ENCODE measurements at places on chromosomes 7 and 10.
A peak's percentile ranks its signal among the peaks of the same experiment; 100 is the strongest.

GRCh38 chr10:49508249-49508648 is 30.7 kb downstream of the ERCC6 start:
- no peak for DNase-seq

- no peak for DNase-seq
These were observed 643.1 kb downstream of the PARD3 start for GRCh38 chr10:34171957-34172527.

- no peak for DNase-seq
These were observed 37.2 kb downstream of the PRSS2 start for GRCh38 chr7:142807855-142808460.

GRCh38 chr10:69893271-69893900 is 91.7 kb downstream of the COL13A1 start:
- DNase-seq = no peak

DNA sequence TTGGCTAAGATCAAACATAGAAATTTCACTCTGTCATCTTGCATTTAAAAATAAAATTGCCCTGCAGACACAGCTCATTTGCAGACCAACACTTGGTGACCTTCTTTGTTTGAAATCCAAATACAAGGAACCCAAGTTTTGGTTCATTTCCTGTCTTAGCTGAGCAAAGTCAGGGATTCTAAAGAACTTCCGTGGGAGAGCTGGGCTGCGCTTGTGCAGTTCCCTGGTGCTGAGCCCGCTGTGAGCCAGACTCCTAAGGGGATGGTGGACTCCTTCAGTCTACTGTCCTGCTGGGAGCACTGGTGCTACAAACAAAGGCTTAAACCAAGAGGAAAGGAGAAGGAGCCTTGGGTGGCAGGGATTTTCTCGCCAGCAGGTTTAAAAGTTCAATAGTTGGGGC is 60.0 kb downstream of the MYOF start:
- no peak for DNase-seq

- no peak for DNase-seq
These were observed 113.0 kb upstream of the ANLN start for GRCh38 chr7:36276428-36277248.

DNA sequence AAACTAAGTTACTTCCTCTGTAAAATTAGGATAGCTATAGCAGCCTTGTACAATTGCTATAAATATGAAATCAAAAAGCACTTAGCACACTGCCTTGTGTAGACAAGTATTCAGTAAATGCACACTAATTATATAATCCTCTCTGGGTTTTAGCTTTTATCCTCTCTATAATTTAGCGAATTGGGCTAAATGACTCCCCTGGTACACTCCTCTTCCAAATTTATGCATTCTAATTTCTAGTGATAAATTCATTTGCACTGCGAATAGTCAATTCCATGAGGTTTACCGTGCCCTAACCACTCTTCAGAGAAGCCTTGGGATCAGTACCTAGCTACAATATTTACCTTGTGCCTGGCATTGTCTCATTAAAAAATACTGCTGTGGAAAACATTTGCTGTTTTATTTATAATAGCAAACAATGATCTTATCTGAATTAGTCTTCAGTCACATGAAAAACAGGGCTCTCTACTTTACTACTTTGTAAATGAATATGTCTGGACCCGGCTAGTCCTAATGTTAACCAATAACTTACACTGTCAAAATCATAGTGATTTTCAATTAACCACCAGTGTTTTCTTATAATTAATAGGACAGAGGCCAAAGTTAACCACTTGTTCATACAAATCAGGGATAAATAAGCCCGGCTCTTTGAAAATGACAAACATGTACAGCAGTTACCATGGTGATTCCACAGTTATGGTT is 577.9 kb downstream of the IPMK start:
- DNase-seq = no peak

DNA sequence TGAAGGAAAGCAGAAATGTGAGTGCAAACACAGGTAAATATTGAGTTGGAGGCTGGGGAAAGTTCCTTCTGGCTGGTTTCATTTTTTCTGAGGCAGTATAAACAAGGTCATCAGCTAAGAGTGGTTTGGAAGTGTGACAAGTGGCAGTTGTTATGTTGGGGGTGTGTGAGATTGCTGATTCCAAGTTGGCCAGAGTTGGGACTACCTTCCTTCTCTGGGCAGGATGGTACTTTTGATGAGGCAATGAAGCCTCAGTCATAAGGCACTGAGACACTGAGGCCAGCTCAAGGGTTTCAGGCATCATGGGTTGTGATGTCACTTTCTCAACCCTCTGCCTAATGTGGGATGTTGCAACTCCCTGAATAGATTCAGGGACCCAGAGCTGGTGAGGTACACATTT is 8.2 kb upstream of the PTTG1IP2 start:
- no peak for DNase-seq

DNA sequence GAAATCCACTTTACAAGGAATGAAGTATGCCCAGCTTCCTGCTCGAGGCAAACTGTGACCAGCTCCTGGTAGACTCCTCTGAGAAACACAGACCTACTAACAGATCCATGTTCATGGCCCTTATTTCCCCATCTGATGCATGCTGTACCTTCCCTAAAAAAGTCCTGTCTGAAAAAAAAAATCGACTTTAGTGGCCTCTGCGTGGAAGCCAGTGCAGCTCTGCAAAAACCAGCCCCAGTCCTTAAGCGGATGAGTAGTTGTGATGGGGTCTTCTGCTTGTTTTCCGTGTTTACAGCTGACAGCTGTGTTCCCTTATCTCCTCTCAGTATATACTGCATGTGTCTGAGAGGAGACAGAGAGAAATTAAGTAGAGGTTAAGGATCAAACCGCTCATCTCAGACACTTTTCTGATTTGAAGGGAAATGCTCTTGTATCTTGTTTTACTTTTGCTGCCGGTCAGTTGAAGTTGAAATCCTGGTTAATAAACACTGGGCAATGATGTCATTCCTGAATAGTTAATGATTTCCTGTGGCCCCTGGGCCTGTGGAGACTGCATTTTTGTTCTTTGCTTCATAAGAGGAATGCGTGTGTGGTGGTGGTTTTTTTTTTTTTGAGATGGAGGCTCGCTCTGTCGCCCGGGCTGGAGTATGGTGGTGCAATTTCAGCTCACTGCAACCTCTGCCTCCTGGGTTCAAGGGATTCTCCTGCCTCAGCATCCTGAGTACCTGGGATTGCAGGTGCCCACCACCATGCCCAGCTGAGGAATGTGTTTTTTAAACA is 67.6 kb downstream of the DOCK1 start:
- no peak for DNase-seq

DNA sequence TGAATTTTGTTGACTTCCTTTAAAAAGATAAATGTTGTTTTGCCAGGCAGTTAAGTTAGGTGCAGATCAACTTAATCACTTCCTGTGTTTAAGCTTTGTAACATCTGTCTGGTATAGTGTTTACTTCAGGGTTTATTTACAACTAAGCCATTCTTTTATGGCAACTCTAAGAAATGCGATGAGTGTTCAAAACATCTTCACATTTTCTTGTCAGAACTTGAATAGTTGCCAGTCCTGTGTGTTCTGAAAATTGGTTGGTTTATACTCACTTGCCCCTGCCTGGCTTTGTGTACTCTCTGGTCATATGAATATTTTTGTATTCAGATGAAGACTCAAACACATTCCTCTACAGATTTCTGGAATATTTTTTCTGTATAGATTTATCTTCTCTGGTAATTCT is 327.2 kb downstream of the MDFIC start:
- DNase-seq = no peak

DNA sequence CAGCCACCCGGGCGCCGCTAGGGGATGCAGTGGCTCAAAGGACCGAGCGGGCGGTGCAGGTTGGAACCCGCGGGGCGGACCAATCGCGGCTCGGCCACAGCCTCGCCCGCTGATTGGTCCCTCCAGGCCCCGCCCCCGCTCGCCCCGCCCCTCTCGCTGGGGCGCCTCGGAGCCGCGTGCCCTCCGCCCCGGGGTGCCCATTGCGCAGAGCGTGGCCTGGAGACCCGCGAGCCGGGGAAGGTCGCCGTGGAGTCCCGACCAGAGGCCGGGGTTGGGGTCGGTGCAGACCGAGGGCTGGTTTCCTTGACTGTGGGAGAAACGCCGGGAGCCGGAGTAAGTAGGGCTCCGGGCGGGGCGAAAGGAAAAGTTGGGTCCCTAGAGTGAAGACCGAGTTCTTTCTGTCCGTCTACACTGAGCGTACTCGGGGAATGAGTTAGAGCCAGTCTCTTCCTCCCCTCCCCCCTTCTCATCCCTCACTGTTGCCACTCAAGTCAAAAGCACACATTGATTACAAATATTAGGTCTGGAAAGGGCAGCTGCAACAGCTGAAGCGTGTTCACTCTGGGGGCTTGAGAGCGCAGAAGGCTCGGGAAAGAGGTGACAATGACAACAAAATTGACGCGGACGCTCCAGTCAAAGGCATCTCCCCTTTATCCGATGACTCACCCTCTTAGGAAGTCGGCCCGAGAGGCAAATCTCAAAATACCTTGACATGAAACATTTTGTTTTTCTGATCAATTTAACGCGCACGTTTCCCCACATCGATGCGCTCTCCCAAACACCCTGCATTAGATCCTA is 843 bp upstream of the GATA3 start:
- DNase-seq = peak; percentile 28

GRCh38 chr10:104403636-104404035 is 50.0 kb downstream of the CFAP58 start:
- DNase-seq = no peak

GRCh38 chr10:133100706-133101415 is 13.1 kb downstream of the ADGRA1 start:
- DNase-seq = no peak

DNA sequence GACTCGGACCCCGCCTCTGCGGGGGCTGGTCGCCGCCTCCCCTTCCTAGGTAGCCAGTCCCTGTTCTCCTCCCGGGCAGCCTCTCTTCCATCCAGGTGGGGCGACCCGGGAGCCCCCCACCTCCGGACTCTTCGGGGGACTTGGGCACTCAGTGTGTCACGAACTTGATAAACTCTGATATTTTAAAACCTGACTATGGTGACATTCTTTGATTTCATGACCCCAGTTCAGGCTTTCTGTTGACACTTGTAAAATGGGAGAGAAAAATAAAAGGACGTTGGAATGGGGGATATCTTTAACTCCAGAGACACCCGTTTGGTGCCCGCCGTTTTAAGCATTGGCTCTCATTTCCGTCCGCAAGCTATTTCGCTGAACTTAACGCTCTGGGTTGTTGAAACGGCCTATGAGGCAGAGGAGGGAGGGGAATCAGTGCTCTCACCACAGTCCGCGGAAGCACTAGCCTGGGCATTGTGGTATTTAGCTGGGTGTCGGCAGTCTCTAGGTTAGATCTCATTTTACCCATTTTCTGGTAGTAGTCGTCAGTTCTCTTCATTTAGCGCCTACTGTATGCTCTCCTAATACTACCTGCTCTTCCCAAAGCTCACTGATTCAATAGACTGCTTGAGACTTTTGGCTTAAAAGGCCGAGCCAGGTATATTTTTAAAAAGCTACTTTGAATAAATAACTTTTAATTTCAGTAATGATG is 738 bp downstream of the VPS26A start:
- DNase-seq = no peak

GRCh38 chr7:101093906-101094305 is 8.6 kb downstream of the TRIM56 start:
- DNase-seq = no peak

GRCh38 chr10:36171953-36172940 is 530.2 kb upstream of the FZD8 start:
- no peak for DNase-seq

DNA sequence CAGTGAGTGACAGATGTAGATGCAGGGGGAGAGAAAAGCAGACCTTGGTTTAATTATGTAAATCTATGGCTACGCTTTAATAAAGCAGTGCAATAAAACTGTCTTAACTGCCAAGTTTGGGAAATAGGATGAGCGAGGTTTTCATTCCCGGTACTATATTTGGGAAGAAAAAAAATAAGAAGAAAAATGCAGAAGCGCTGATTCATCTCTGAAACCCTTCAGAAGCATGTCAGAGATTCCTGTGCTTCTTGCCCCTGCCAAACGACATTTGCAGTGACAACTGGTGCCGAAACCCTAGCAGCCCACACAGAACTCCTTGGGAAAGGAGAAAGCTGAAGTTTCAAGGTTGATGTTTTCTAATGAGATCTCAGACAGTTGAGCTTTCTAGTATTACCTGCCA is 380.7 kb downstream of the REEP3 start:
- DNase-seq = no peak

GRCh38 chr7:100175296-100175935 is 1.8 kb downstream of the GPC2 start:
- no peak for DNase-seq

DNA sequence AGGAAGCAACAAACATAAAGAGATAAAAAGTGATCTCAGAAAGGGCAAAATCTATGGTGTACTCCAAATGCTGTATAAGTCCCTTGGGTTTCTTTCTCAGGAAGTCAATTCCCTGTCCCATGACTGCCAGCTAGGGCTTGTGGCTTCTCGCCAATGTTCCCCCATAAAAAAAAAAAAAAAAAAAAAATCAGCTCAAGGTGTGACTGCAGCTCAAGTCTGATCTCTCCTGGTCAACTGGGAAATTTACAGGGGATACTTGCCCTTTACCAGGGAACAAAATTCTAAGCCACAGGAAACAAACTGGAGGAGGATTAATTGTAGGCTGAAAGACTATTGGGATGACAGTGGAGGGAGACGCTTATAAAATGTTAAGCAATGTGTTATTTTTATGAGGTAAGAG is 76.0 kb downstream of the PCGF5 start:
- no peak for DNase-seq

- no peak for DNase-seq
These were observed 36.9 kb downstream of the NAMPT start for GRCh38 chr7:106247841-106248240.

DNA sequence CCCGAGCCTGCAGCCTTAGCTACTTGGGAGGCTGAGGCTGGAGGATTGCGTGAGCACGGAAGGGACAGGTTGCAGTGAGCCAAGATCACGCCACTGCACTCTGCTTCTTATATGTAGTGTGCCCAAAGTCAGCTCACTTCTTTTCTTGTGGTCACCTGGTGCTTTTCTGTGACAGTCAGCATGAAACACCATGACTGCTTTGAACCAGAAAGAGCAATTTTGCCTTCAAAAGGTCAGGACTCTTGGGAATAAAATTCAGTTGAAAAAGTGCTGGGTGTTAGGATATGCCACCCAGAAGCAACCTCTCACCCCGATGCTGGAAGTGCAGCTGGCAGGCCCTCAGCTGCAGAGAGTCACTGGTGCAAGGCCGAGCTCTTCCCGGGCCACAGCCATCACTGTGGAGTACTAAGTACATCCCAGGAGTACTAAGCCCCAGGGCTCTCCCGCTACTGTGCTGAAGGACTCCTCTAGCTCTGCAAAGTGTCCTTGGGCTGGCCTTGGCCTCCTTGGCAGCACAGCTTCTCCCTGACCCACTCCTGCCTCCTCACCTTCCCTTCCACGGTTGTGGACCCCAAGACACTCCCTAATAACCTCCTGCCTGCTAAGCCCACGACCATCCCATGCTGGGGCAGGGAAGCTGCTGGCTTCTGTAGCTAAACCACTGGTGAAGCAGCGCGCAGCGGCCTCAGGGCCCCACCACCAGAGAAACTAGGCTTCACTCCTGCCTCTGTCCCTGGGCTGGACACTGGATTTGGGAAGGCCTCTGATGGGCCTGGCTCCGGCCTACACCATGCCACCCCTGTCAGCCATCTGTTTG is 17.6 kb upstream of the GDI2 start:
- no peak for DNase-seq

- no peak for DNase-seq
These were observed 20.5 kb upstream of the ZNF273 start for GRCh38 chr7:64882341-64883112.

- no peak for DNase-seq
These were observed 90.3 kb downstream of the CCNY start for GRCh38 chr10:35426657-35427056.

Data from GOT3 (cell line).